Type B pancreatic cell (in vitro differentiated cells): ENCODE measurements at places on chromosomes 1 and 21.
A peak's percentile ranks its signal among the peaks of the same experiment; 100 is the strongest.

- no peak for DNase-seq
Measured at GRCh38 chr1:56418151-56418631, 161.2 kb downstream of the PLPP3 start.

DNA sequence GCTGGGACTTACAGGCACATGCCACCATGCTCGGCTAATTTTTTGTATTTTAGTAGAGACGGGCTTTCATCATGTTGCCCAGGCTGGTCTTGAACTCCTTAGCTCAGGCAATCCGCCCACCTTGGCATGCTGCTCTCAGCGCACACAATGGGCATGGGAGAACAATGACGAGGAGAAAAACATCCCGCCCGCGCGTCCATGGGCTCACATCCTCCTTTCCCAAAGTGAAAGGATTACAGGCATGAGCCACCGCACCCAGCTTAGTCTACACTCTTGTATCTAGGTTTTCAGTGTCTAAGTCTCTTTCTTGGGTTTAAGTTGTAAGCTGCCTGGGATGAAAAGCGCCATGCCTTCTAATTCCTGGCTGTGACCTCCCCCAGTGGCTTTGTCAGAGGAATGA, 37.9 kb downstream of the CDK18 start:
- DNase-seq, result peak; percentile 48

DNA sequence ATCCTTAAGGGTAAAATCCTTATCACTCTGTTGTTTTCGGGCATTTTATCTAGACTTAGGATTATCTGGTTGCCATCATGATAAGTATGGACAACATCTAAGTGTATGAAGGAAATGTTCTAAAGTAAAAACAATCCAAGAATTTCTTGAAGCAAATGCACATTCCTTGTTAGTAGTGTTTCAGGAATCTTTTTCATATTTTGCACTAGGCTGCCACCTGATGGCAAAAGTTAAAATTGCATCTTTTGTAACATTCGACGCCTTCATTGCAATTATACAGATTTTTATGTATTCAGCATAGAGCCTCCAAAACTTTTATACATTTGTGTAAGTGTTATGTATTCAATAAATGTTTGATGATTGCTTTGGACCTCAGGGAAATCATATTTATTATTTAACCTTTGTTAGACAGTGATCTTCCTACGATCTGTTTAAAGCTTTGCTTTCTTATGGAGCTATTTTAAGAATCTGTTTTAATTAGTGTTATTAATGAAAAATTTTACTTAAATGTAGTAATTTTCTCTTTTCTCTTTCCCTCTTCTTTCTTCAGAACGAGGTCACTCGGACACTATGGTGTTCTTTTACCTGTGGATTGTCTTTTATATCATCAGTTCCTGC, 49.4 kb upstream of the KIAA1614 start:
- no peak for DNase-seq

DNA sequence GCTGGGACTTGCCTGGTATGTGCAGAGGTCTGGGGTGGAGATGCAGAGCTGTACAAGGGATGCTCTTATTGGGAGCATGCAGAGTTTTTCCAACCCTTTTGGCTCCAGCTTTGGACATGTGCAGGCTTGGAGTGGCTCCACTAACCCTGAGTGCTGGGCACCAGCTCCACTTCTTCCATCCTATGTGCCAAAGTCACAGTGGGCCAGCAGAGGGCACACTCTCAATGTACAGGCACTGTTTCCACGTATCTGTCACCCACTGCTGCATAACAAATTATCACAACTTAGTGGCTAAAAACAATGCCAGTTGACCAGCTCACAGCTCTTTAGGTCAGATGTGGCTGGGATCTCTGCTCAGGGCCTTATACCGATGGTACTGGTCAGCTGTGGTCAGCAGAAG, 631.8 kb downstream of the AJAP1 start:
- DNase-seq, result no peak

DNA sequence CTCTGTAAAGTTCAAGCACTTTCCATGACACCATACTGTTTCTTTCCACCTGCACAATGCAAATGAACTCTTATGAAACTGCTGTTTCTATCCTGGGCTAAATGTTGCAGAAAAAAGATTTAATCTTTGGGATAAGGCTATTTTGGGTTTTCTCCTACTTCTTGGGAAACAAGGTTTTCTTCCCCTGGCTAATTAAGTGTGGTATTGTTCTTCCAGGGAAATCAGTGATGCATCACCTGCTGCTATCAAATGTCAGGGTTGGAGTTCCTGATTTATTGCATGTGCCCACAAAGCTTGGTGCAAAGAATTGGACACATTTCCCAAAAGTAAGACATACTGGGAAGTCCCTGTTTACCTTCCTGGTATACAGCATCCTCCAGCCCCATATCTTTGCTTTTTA, 6.0 kb upstream of the RGS4 start:
- DNase-seq, result no peak

DNA sequence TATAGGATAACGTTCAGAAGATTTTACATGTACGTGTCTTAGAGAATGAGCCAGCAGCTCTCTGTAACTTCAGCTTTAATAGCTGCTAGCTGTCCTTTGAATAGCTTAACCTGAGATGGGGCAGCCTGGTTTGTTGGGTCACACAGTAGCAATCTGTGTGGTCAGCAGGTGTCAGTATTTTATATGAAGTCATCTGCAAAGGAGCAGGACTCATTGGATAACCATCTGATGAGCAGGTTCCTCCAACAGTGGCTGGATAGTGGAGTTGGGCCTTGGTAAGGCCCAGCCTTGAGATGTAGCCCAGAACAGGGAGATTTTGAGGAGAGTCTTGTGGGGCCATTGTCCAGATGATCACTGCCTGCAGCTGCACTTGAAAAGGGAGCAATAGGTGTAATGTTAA, 6.4 kb downstream of the GSTM5 start:
- DNase-seq, result no peak

GRCh38 chr1:51073456-51073855, 28.6 kb upstream of the C1orf185 start:
- no peak for DNase-seq

DNA sequence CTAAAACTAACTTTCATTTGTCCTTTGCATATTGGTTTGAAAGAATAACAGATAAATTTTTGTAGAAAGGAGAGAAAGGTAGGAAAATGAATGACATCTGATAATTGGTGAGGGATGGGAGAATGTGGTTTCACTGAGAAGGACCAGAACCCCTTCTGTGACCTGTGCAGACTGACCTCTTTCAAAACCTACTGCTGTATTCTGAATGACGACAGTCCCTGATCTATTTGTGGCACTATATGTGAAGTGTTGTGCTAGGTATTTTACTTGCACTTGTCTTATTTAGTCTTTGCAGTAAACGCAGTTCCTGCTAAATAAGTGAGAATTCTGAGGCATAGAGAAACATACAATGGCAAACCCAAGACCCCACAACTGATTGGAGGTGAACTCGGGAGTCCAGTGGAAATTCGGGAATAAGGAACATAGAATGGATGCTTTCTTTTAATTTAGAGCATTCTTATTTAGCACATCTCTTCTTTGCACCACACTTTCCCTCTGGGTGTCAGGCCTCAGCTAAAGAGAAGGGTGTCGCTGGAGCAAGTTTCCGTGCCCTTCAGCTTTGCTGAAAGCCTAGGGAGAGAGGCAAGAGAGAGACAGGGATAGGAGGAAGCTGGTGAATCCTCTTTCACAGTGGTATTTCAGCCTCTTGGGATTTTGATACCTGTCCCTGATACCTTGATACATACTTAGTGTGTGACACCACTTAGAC, 230.2 kb downstream of the PAPPA2 start:
- no peak for DNase-seq

GRCh38 chr1:81467383-81467782, 333.4 kb upstream of the ADGRL2 start:
- no peak for DNase-seq

- DNase-seq, result no peak
Measured at GRCh38 chr1:20431176-20431460, 54.9 kb downstream of the CAMK2N1 start.

DNA sequence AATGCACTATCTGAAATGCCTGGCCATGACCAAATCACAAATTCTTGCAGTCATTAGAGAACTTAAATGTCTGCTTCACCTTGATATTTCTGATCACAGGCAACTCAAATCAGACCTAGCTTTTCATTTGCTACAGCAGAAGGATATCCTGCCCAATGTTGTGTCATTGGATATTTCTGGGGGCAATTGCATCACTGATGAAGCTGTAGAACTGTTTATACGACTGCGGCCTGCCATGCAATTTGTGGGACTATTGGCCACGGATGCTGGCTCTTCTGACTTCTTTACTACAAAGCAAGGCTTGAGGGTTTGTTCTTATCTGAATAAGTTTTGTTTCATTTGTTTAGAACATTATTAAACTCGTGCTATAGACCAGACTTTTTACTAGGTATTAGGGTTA, 14.9 kb downstream of the ZYG11A start:
- DNase-seq, result no peak

DNA sequence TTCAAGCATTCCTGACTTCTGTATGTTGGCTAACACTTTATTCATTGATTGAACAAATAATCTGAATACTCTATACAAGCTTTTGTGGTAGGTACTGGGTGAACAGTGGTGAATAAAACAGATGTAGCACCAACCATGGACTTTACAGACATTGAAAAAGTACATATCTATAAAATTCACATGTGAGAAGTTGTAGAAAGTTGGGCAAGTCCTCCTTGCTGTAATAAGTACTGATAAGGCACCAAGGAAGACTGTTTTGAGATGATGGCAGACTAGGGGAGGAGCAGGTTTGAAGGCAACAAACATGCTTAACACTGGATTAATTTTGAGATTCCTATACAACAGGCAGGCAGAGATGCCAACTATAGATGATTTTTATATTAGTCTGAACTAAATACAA, 42.4 kb downstream of the RNF2 start:
- no peak for DNase-seq

GRCh38 chr21:19921211-19921610, 1077.0 kb upstream of the NCAM2 start:
- no peak for DNase-seq

DNA sequence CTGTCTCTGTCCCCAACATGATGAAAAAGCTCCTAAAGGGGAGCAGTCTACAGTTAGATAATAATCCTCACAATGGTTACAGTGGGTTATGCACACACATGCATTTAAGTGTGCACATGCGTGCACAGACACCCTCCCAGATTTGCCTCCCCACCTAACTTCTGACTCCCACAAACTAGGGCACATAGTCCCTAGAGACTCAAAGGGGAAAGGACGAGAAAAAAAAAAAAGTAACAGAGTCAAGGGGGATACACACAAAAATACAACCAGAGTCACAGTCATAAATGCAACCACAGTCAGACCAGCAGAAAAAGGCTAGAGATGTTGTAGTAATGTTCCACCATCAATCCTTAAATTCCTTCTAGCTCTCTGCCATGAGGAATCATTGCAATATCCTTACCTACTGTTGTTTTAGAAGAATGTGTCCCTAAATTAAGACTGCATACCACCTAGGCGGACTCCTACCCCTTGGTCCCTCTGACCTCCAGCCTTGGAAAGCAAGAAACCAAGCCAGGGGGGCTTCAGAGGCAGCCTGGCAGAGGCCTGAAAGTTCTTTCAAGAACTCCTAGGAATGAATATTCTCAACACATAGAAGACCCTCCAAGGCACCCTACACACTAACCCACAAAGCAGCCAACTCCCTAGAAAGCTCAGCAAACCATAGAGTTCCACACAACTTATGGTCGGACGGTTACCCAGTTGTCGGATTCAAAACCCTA, 1.3 kb downstream of the CRTC2 start:
- DNase-seq, result no peak

GRCh38 chr1:171973421-171973820, 132.1 kb downstream of the DNM3 start:
- DNase-seq, result no peak

GRCh38 chr1:5347726-5348125, 644.5 kb downstream of the NPHP4 start:
- no peak for DNase-seq

DNA sequence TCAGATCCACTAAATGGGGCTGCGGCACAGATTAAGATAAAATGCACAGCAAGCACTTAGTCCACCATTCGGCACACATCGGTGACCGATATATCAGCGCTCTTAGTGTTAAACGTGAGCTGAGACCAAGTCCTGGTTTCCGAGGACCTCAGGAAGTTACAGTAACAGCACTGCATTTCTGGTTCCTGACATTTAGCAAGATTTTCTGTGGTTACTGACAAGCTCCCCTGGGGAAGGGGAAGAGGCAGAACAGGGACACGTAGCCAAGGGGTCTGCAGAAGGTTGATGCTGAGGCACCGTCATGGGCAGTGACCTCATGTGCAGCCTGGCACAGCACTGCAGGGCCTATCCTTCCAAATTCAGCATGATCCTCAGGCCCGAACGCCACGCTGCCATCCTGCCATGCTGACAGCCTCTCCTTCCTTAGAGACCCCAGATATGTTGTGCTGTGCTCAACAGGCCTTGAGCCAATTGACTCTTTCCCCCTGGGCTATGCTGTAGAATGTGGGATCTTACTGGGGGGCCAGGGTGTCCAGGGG, 13.4 kb upstream of the PEF1 start:
- no peak for DNase-seq

- DNase-seq, result no peak
Measured at GRCh38 chr21:42193721-42194120, 25.2 kb upstream of the ABCG1 start.

- peak; percentile 89 for DNase-seq
Measured at GRCh38 chr1:43227143-43227764, 42.5 kb upstream of the TMEM125 start.

DNA sequence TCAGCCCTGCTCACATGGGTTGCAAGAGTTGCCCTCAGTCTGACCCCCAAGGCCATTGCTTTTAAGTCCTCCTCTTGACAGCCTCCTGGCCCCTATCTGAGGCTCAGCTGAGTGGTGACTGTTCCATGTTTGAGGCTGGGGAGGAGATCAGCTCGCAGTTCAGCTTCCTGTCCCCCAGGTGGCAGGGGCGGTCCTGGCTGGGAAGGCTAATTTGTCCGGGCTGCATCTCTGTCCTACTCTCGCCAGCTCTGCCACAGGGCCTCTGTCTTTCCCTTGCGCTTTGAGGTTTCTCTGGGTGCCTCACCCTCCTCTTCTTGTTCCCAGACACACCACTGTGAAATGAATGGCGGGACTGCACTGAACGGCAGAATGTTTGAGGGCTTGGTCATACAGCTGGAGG, 157.3 kb downstream of the KCNJ6 start:
- no peak for DNase-seq

- no peak for DNase-seq
Measured at GRCh38 chr1:178057141-178057765, 36.7 kb upstream of the RASAL2 start.
